ENCODE measurements at places on chromosomes 5 and 9. TPM values are rescaled to one million over a fixed set of nuclear protein-coding genes. Genes with fewer than 3 reads are reported as not detected.
A peak's percentile ranks its signal among the peaks of the same experiment; 100 is the strongest.

PSD2 gene
- total RNA-seq = not detected

SIT1 gene
- 97.6 TPM for total RNA-seq

RALGPS1 gene
- total RNA-seq = 8.2 TPM

GGTA1 gene
- total RNA-seq = not detected

PLEKHG4B gene
- not detected for total RNA-seq

TRIP13 gene
- total RNA-seq = 18.8 TPM

KIF4B gene
- 0.30 TPM for total RNA-seq

DNA sequence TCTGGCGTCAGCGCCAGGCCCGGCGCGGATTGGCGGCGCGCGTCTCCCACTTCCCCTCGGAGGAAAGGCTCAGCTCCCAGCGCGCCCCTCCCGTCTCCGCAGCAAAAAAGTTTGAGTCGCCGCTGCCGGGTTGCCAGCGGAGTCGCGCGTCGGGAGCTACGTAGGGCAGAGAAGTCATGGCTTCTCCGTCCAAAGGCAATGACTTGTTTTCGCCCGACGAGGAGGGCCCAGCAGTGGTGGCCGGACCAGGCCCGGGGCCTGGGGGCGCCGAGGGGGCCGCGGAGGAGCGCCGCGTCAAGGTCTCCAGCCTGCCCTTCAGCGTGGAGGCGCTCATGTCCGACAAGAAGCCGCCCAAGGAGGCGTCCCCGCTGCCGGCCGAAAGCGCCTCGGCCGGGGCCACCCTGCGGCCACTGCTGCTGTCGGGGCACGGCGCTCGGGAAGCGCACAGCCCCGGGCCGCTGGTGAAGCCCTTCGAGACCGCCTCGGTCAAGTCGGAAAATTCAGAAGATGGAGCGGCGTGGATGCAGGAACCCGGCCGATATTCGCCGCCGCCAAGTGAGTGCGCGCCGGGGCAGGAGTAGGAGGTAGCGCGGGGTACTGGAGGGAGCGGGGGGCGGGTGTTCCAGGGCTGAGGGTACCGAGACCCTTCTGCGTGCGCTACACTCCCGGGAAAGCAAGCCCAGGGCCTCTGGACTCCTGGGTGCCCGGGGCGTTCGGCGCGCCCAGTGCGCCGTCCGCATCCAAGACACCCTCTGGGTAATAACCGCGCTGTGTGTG, at the start of gene MSX2:
MSX2 (plus strand) TSS at position 99 of the 777 bp plus-strand sequence; CDS start at position 177, 78 bp downstream.
- DNase-seq = no peak

- DNase-seq = no peak
Measured at GRCh38 chr9:131899296-131900228, 159.7 kb upstream of the RAPGEF1 start.

GRCh38 chr9:109789971-109790370, 10.0 kb downstream of the PALM2AKAP2 start:
- no peak for DNase-seq

- DNase-seq = peak; percentile 86
Measured at GRCh38 chr5:28344836-28345433, 1306.5 kb upstream of the CDH9 start.

- no peak for DNase-seq
Measured at GRCh38 chr9:1462626-1463308, 412.6 kb downstream of the DMRT2 start.

DNA sequence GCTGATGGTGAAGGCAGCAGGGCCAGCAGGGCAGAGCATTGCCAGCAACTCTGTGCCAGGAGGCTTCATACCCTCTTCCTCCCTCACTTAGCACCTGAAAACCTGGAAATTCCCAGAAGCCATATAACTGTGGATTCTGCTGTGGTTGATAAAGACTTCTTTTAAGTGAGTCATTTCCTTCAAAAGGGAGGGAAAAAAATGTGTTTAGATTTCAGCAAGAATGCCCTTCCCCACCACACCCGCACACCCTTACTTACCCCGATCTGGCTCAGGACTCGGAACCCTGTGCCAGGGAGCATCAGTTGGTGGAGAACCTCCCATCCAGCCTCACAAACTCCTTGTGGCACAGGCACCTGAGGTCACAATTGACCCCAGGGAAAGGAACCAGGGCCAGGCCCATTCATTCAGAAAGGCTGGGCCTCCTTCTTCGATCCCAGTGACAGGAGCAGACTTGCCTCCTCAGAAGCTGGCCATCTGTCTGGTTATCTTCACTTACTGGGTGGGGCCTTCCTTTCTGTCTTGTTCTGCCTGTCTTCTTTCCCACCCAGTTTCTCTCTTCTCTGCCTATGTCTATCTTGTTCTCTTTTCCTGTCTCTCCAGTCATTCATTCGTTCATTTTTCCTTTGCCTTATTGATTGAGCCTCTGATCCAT, 62.6 kb downstream of the PLAC8L1 start:
- DNase-seq = no peak

- DNase-seq = no peak
Measured at GRCh38 chr5:175680463-175680862, 22.6 kb downstream of the HRH2 start.

DNA sequence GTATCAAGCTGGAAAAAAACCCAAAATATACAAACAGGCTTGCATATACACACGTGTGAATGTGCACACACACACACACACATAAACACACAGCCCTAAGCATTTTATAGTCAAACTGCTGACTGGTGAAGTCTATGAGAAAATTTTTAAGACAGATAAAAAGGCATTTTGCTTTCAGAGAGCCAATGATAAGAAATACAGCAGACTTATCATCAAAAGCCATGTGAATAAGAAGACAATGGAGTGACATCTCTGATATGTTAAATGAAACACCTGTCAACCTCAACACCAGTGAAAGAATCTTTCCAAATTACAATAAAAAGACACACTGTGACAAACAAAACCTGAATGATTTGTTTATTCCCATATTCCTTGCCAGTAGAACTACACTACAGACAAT, 233.3 kb downstream of the CDH9 start:
- no peak for DNase-seq

- DNase-seq = no peak
Measured at GRCh38 chr9:12163723-12164458, 529.3 kb upstream of the TYRP1 start.

- no peak for DNase-seq
Measured at GRCh38 chr5:40402007-40402364, 277.7 kb upstream of the PTGER4 start.

GRCh38 chr5:144206141-144206540, 35.5 kb downstream of the KCTD16 start:
- DNase-seq = no peak

DNA sequence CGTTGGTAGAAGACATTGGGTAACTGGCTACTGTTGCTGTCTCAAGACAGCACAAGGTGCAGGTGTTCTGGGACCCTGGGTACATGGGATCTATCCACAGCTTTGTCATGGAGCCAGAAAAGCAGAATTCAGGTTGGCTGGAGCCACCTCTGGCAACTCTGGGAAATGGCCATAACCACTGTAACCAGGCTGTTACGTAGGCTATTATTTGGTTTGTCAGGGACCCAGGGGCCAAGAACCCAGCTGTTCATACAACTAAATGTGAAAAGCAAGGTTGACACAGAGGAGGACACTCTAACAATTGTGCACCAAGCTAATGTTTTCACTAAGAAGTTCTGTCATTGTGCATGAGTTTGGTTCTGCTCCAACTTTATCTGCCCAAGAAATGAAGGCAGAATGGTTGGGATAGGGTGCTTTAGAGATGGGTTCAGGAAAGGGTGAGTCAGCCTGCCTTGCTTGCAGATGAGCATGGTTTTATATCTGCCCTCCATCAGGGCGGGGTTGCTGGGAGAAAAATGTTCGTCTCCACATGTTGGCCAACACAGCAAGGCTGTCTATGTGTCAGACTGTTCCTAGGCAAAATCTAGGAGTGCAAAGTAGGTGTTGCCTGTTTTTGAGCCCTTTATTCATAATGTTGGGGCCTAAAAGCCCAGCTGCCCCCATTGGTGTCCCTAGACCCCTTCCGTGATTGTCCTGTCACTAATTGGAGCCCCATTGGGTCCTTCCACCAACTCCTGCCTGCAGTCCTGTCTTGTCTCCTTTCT, 131.3 kb upstream of the DAP start:
- DNase-seq = no peak

DNA sequence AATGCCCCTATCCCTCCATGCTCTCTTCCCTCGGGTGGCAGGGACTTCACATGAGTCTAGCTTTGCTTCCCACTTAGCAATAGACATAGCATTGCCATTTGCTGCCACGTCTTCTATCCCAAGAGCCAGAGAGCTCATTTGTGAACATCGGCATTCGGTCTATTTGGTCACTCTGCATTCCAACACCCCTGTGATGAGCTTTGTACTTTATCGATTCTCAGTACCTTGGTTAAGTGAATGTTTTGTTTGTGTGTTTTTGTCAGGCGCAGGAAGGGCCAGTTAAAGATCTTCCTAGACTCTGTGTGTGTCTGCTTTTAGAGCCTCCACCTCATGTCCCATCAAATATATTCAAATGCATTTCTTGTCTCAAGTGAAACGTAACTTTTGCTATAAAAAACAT, 141.7 kb downstream of the TARS1 start:
- peak; percentile 4 for DNase-seq

DNA sequence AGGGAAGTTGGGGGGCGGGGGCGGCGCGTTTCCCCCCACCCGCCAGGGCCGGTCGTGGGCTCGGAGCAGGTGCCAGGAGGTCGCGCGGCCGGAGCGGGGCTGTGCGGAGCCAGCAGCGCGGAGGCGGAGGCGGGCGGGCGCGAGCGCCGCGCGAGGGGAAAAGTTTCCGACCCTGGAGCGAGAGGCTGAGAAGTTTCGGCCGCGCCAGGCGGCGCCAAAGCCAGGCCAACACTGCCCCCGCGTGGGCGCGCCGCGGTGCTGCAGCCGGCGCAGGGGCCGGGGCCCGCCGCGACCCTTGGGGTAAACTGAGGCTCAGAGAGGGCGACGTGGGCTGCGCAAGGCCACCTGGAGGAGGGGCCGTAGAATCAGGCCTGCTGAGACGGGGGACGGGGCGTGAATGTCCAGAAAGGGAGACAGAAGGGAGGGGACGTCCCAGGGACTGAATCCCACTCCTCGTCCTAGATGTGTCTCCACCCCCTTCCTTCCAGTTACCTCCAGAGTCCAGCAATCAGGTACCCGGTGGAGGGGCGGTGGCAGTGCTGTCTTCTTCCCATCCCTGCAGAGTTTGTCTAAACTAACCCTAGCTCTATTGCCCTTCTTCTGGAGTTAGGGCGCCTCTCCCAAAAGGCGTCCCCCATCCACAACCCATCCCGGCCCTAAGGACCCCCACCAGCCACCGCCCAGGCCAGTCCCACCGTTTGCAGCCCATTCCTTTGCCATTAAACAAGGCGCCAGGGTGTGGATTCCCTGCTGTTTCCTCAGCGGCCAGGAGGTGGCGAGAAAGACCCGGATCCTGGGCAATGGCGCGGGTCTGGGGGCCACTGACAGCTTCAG, 10.2 kb downstream of the C9orf50 start:
- DNase-seq = peak; percentile 82

DNA sequence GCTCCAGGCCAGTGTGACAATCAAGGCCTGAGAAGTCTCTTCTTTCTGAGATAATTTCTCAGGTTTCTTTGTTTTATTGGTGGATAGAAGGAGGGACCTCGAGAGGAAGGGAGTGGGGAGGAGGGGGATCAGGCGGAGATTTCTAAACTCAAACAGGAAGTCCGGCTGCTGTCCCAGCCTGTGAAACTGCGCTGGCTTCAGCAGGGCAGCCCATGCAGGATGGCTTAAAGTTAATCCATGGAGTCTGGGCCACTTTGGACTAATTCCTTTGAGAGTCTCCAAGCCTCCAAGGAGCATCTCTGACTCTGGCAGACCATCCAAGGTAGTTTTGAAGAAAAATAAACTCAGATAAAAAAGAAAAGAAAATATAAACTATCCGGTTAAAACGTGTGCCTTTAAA, 378.5 kb downstream of the MLLT3 start:
- DNase-seq = peak; percentile 81

DNA sequence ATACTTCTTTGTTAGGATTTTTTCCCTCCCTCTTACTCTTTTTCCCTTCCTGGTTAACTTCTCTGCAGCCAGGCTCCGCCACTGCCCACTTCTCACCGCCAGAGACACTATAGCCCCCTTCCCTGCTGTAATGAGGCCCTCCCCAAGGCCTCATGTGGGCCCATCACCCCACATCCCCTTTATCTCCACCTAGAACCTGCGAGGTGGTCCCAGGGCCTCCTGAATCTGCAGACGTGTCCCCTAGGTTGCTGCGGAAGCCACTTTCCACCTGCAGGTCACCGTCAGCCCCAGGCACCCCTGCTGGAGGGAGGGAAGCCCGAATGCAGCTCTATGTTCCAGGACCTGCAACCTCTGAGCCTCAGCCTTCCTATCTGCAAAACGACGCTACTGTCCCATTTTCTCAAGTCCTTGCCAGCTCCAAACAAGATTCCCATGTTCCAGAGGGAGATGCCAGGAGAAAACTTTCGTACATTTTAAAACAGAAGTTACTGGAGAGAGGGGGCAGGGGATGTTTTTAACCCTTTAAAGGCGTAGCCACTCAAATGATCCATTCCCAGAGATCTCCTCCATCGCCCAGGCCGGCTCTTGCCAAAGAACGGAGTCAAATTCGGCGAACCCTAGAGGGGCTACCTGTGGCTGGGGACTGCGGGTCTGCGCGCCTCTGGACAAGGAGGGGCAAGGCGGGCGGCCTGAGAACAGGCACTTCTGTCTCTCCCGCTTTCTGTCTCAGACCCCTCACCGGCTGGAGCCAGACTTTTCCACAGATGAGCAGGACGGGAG, 929 bp downstream of the SH3PXD2B start:
- no peak for DNase-seq

DNA sequence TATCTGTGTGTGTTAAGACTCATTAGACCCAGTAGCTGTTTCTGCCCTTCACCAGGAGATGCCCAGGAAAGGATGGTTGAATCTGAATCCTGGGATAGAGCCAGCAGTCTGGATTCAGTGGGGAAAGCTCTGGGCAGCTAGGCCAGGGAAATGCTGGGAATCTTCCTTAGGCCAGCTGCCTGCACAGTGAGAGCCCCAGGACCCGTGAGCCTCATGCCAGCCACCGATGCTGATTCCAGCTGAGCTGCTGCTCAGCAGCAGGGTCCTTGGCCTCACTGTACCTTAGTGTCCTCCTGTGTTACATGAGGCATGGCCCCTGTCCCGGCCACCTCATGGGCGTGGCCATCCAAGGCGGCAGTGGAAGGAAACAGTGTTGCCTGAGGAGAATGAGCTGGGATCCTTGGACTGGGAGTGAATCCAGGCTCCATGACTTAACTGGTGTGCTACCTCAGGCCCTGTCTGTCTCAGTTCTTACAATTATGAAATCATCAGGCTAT, 87.1 kb downstream of the AMBP start:
- no peak for DNase-seq

DNA sequence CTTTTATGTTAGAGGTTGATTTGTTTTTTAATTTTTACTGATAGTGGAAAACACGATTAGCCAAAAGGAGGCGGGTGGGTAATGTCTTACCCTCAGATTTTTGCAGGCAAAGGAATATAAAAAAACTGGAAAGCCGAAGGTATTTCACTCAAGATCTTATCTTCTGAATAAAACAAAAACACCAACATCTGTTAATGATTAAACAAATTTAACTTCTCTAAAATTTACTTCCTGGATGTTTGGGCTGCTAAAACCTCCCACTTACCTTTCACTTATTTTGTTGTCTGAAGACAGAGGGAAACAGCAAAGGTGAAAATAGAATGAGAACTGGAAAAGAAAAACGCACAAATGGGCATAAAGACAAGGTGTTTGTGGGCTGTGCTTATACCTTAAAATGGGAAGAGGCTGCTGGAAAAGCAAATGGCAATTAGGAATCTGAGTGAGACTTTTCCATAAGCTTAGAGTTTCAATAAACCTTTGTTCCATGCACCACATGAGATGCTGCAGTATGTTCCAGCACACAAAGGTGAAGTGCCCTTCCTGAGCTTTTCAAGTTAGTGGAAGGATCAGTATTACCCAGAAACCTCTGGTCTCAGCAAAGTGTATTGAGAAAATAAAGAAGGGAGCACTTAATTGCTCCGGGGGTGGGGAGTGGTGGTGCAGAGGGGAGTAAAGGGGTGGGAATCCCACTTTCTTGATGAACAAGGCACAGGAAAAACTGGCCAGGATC, 298.3 kb downstream of the BNC2 start:
- DNase-seq = no peak
